Foreskin keratinocyte (primary cell): ENCODE measurements at places on chromosomes 5 and 9.

DNA sequence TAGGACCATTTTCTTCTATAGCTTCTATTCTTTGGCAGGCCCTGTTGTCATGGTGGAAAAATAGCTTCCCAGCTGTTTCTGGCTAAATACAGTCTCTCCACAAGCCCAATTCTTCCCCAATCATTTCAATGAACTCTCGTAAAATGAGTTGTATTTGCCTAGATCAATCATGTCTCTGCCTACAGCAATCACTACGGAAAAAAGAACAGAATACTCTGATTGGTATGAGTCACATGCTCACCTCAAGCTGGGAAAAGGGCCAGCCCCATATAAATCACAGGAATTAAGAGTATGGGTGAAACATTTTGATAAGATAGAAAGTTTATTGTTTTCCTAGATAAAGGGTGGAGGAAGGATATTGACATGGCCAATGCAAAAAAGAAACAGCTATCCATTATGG is 711.4 kb downstream of the EFNA5 start:
- peak; percentile 37 for DNase-seq

DNA sequence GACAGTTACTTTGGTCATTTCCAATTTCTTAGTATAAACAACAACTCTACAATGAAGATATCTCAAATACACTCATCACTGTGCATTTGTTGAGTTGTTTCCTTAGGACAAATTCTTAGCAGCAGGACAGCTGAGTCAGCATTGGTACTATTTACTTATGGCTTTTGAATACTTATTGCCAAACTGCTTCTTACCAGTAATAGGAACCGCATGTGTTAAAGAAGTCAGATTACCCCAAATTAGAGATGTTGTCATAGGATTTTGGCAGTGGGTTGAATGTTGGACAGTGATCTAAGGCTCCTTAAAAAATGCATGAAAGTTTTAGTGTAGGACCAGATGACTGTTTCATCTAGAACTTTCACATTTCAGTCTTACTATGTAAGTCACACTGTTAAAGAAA is 280.1 kb upstream of the DMRT1 start:
- peak; percentile 24 for DNase-seq

DNA sequence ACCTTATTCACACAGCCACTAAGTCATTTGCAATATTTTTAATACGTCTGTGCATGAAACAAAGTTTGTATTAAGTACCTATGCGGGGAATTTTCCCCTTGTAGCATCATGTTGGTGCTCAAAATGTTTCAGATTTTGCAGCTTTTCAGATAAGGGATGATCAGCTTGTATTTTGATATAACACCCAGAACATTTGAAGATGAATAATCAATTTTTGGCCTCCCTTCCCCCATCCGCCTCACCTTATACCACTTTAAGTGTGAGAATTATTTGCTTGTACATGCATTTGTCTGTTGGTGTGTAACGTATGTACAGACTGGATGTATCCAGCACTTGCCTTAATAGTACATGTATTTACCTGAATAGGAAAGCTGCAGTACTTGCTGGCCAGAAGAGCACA is 1.7 kb downstream of the JAK2 start:
- DNase-seq = no peak

DNA sequence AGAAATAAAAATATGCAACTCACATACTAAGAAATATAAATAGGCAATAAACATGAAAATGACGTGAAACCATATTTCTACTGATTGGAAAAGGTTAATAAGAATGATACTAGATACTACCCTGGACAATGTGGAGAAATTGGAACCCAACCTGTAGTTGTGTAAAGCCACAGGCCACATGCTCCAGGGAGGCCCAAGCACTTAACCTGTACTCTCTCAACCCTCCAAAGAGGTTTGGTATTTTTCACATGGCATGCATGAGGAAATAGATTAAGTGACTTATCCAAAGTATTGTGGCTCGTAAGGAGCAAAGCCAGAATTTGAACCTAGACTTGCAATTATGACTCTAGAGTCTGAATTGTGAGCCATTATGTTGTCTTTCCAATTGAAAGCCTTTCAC is 13.4 kb downstream of the LIFR start:
- no peak for DNase-seq

DNA sequence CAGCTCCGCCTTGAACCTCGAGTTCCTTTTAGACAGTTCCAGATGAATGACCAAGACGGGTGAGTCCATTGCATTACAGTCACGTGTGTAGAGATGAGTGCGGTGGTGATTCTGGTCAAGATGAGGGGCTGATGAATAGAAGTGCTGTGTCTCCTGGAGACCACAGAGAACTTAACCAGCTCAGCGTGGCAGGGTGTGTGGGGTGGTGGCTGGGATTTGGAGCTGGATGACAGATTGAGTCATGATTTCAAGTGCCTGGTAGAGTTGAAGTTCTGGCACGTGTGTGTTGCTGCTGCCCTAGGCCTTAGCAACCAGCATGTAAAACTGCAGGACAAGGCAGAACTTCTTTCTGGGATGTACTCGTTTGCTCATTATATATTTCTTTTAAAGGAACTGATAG is 53.3 kb downstream of the PRRC2B start:
- DNase-seq = no peak

- DNase-seq = peak; percentile 67
Measured at GRCh38 chr9:71514344-71514975, 253.9 kb downstream of the CEMIP2 start.

DNA sequence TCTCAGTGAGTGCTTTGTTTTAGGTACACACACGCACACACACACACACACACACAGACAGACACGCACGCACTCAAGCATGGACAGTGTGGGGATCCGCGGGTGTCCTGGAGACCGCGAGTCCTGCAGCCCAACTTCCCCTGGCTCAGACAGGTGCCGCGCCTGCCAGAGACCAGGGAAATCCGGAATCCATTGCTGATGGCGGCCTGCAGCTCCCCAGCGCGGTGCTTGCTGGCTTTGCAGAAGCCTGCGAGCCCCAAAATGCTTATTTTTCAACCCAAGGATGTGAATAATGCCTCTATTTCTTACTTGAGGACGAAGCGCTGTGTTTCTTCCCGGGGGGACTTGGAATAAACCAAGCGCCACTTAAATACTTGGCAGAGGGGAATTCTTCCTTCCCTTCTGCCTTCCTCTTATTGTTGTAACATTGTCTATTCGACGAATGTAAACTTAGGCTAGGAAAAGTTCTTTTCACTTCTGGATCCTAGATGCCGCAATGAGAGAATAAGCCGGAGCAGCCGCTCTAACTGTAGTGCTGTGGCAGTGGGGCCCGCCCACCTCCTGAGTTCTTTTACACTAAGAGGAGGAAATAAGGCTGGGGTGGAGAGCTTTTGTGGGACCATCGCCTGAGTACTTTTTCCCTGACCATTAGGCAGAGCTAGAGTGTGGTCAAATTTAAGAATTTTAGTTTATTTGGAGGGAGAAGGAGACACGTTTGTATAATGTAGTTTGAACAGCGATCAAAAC is 802 bp downstream of the ITGA2 start:
- DNase-seq = no peak

DNA sequence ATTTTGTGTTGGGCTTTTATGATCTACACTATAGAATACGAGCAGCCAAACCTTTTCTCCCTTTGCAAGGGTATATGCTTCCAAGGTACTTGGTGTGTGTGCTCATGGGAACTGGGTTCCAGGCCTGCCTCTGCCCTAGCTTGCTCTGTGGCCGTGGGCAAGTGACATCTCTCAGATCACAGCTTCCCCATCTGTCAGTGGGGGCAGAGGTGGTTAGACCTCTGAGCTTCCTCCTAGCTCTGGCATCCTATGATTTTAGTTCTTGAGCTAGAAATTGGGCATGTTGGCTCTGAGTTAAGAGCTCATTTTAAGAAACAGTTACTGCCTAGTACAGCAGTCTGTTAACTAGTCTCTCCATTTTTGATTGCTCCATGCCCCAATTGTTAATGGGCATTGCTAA is 12.5 kb upstream of the CCNJL start:
- DNase-seq = no peak

DNA sequence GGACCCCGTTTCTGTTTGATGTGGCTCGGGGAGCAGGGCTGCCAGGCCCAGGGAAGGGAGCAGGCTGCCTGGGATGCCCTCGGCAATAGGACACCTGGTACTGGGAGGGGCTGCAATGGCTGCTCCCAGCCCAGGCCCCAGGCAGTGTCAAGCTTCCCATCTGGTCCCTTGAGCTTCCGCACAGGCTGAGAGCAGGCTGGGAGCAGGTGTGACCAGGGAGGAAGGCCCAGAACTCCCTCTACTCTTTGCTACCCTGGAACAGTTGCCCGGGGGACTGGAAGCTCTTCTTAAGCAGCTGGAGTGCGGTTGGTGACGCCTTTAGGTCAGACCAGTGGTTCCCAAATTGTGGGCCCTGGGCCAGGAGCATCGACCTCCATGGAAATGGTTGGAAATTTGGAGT is 186.9 kb downstream of the GADD45G start:
- DNase-seq = no peak

DNA sequence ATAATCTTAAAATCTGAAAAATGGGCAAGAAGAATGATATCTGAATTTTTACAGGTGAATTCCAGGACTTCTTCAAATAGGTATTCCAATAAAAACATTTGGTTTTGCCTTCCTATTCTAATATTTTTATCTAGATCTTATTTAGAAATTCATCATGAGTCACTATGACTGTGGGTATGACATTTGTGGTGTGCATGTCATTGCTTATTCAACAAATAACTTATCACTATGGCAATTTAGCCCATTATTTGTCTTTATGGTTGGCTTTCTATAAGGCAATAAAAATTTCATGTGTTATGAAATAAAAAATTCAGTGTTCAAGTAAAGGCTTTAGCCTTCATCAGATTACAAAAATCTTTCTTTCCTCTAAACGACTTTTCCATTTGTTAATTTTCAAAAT is 1139.6 kb upstream of the NUDT12 start:
- peak; percentile 8 for DNase-seq

DNA sequence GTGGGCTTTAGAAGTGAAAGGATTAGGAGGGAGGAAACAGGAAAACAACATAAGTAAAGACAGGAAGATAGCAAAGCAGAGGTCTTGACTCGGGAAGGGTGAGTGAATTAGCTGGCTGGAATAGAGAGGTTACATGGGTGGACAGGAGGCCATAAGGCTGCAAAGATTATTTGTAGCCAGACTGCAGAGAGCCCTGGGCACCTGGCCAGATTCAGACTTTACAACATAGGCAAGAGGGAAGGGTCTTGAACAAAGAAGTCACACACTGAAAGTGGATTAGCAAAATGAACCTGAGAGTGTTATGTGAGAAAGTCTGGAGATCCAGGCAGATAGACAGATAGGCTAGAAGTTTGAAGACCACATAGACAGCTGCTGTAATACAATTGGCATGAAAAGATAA is 29.7 kb upstream of the CER1 start:
- DNase-seq = no peak

DNA sequence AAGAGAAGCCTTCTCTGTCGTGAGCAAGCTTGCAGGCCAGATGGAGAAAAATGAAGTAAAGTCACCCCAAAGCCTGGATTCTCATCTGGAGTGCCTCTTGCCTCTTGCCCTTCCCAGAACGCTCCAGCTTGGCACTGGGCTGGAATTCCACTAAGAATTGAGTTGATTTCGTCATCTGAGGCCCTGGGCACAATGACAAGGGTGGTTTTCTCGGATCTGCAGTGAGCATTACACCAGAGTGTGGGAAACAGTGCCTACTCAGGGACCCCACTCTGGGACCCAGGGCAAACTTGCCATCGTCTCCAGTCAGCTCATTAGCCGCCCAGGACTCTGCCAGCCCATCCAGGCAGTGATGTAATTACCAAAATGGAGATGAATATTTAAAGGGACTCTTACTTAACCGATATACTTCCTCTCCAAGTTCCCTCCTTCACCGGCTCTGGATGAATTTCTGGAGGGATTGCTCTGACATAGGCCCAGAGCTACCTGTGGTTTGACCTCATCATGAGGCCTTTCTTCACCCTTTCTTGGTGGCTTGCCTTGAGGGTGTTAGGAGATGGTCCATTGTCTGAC is 44.7 kb upstream of the LCP2 start:
- no peak for DNase-seq

DNA sequence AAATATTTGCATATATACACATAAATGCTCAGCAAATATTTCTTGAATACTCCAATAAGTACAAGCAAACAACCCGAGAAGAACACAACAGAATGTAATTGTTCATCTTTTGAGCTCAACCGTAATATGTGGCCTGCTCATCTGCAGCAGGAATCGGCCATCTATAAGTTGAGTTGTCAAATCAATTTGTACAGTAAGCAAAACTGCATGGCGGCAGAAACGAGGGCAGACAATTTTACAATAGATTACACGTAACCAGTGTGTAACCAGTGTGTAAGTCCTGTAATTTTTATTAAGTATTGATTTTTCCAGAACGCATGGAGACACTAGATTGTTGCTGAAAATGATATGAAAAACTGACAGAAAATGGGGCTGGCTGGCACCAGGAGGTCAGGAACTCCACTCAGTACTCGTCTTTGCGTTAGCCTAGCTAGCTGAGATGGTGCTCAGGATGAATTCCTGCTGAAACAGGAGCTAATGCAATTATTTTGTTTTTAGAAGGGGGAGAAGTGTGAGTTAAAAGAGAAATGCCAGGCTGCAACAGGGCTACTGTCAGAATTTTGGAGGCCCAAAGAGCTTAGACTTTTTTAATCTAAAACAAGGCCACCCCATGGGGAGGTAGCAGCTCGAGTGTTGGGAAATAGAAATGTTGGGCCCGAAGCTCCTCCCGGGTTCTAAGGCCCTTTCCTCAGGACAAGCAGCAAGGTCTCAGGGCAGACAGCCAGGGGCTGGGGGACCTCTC is 682 bp downstream of the DHX29 start:
- peak; percentile 22 for DNase-seq

GRCh38 chr9:119902611-119903010 is 533.4 kb upstream of the BRINP1 start:
- no peak for DNase-seq

GRCh38 chr5:78279194-78279593 is 15.3 kb downstream of the AP3B1 start:
- no peak for DNase-seq
